ENCODE measurements at places on chromosomes 5 and 9.

DNA sequence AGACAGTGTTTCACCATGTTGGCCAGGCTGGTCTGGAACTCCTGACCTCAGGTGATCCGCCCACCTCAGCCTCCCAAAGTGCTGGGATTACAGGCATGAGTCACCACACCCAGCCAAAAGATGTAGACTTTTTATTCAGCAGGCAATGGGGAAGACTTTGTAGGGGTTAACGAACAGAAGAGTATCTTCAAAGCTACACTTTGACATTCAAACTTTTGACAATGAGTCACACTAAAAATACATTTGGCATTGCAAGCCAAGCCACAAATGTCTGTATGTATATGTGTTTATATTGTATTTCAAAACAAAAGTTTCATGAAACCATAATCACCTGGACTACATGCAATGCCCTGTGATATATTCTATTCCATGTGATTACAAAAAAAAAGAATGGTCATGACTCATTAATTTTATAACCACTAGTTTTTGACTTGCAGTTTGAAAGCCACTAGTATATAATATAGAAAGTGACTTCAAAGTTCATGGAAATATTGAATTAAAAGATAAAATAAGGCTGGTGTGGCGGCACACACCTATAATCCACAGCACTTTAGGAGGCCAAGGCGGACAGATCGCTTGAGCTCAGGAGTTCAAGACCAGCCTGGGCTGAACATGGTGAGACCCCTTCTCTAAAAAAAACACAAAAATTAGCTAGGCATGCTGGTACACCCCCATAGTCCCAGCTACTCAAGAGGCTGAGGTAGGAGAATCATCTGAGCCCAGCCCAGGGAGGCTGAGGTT is 8.3 kb downstream of the DIMT1 start:
- no peak for DNase-seq

GRCh38 chr5:143008809-143009521 is 238.8 kb downstream of the ARHGAP26 start:
- peak; percentile 68 for DNase-seq

DNA sequence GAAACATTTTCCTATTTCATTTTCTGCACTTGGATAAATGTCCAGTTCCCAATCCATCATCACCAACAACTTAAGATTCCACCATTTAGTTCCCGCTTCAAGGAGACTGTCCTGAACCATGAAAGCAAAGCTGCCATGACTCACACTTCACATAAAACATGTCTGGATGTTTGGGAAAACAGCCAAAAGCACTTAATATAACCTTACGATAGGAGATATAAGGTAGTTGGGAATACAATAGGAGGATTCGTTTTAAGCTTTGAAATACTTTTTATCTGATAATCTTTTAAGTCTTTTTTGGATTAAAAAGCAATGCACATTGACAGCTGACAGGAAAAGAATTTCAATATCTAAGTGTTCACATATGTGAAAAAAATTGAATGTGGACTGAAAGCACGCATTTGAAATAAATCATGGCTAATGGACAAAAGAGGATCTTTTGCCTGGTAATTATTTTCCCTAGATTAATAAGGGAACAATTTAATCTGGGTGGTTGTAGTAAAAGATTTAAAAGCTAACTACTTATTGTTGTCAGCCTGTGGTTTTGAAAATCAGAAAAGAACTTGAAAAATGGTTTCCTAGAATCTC is 17.3 kb upstream of the TGFBI start:
- DNase-seq, result no peak

- no peak for DNase-seq
Measured at GRCh38 chr5:55853818-55854217, 2.7 kb downstream of the IL31RA start.

GRCh38 chr5:180640611-180640860 is 8.9 kb downstream of the FLT4 start:
- no peak for DNase-seq

DNA sequence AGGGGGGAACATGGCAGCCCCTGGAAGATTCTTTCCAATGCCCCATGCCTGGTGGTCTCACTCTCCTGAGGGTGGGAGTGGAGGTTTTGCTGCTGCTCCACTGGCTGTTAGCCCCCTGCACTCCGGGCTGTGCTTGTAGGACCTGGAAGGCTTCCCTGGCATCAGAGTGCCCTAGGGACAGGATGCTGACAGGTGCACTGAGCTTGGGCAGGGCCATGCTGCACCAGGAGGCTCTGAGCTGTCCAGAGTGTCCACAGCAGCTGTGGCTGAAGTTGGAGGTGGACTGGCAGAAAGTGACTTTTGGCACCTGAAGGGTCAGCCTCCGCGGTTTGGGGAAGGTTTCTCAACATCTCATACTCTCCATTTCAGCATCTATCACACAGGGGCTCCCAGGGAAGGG is 249.1 kb downstream of the GADD45G start:
- DNase-seq, result no peak

- no peak for DNase-seq
Measured at GRCh38 chr9:112548051-112548440, 61.4 kb downstream of the KIAA1958 start.
